ENCODE measurements at places on chromosomes 5 and 9. TPM values are rescaled to one million over a fixed set of nuclear protein-coding genes. Genes with fewer than 3 reads are reported as not detected.

GRCh38 chr9:2962471-2963172, 118.7 kb upstream of the PUM3 start:
- H3K4me3 ChIP-seq, result no peak overlapping the region
- peaks cover 5% of the 10 kb centered on the region for H3K27me3 ChIP-seq
- no peak overlapping the region for H3K27ac ChIP-seq
- no peaks in the 10 kb centered on the region for H3K36me3 ChIP-seq

The ANKRD18A gene
- total RNA-seq, result 14.6 TPM

DNA sequence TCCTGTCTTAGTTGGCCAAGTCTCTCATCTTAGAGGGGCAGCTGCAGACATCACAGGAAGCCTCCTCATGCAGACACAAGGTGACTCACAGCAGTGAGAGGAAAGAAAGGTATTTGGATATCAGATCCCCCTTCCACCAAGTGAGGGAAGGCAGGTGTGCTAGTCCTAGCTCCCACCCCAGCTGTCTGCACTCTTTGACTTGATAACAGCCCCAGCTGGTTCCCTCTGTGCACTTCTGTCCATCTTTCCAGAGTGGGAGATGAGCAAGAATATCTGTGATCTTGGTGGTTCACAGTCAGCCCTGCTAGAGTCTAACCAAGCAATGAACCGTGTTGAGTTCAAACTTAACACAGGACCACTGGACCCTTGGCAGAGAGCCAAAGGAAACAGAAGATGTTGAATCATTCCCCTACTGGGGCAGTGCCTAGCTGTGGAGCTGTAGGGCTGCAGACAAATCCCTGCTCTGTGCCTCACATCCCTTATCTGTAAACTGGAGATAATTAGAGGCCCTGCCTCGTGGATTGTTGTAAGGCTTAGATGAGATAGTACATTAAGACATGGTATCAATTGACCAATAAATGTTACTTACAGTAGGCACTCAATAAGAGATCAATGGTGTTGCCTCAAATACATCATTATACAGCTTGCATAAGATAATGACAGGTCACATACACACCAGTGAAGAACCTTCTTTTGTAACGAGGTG, 39.1 kb downstream of the SH3RF2 start:
- H3K27ac ChIP-seq, result no peak overlapping the region
- peaks cover 2% of the 10 kb centered on the region for H3K36me3 ChIP-seq
- peaks cover 24% of the 10 kb centered on the region for H3K4me1 ChIP-seq
- no peak for DNase-seq
- H3K4me3 ChIP-seq, result no peak overlapping the region
- no peaks in the 10 kb centered on the region for H3K27me3 ChIP-seq

DNA sequence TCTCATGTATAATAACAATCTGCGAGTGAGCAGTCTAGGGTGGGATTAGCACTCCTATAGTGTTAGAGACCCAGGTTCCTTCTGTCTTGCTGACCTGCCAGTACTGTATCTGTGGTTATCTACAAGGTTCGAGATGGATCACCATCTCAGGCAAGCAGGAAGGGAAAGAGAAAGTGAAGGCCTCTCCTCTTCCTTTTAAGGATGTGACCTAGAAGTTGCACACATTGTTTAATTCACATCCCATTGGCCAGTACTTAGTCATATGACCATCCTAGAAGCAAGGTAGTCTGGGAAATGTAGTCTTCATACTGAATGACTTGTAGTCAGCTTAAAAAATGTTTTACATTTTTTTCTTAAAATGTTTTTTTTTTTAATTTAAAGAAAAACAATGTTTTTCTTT, 168.6 kb downstream of the CARTPT start:
- peaks cover 20% of the 10 kb centered on the region for H3K27me3 ChIP-seq
- no peaks in the 10 kb centered on the region for H3K36me3 ChIP-seq
- no peak for DNase-seq
- peaks cover 31% of the 10 kb centered on the region for H3K4me1 ChIP-seq
- peak overlapping the region; percentile 63 for H3K27ac ChIP-seq
- H3K4me3 ChIP-seq, result no peak overlapping the region

GRCh38 chr5:82354543-82354942, 76.4 kb upstream of the RPS23 start:
- H3K4me1 ChIP-seq, result peaks cover 20% of the 10 kb centered on the region
- no peak for DNase-seq
- no peaks in the 10 kb centered on the region for H3K27me3 ChIP-seq
- no peaks in the 10 kb centered on the region for H3K36me3 ChIP-seq
- H3K27ac ChIP-seq, result no peak overlapping the region
- no peak overlapping the region for H3K4me3 ChIP-seq

DNA sequence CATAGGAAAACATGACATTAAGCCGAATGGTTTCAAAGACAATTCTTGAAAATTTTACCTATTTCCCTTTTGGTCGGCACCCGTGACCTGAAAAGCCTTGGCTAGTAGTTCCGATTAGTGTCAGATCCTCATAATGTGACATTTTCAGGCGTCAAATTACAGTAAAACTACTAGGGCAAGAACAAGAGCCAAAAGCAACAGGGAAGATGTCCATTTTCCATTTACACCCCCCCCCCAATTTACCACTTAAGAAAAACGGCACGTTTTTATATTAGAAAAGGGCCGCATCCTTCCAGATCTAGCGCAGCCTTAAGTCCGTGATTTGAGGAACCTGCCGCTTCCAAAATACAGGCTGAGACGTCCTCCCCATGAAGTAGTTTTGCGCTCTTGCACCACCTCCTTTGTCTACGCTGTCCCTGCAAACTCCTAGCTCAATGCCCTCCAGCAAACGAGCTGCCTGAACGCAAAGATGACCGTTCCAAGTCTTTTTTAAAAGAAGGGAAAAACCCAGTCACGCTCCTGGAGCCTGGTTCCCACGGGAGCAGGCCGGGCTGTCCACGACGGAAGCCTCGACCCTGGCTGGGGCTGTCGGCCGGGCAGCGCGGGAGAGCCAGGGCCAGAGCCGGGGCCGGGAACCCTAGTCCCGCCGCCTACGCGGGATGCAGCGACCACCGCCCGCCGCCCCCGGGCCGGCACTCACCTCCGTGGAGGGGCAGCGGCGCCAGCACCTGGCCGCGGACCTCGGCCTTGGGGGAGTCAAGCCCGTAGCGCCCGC, 616 bp downstream of the RNF130 start:
- peaks cover 7% of the 10 kb centered on the region for H3K27me3 ChIP-seq
- DNase-seq, result no peak
- H3K27ac ChIP-seq, result peak overlapping the region; percentile 93
- H3K4me3 ChIP-seq, result peak overlapping the region; percentile 90
- H3K4me1 ChIP-seq, result peaks cover 37% of the 10 kb centered on the region

- no peak overlapping the region for H3K4me3 ChIP-seq
- H3K4me1 ChIP-seq, result peaks cover 76% of the 10 kb centered on the region
- no peaks in the 10 kb centered on the region for H3K27me3 ChIP-seq
- peaks cover 3% of the 10 kb centered on the region for H3K36me3 ChIP-seq
- H3K27ac ChIP-seq, result peak overlapping the region; percentile 62
Observed at GRCh38 chr5:132467287-132467984, 23.1 kb downstream of the IRF1 start.

DNA sequence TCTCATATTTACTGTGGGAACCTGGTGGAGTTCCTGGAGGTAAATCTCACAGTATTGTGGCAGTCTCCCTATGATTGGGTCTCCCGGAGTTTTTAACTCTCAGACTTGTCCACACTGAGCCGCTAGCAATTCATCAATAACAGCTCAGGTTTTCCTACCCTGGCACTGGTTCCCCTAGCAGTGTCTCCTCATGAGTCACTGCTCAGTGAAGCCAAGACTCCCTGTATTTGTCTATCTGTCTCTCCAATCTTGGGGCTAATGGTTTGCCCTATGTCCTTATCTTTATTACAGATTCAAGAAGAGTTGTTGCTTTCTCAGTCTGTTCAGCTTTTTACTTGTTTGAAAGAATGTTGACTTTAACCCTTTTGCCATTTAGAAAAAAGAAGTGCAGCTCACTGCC, 176.7 kb upstream of the FGF10 start:
- no peaks in the 10 kb centered on the region for H3K27me3 ChIP-seq
- no peaks in the 10 kb centered on the region for H3K4me1 ChIP-seq
- no peak overlapping the region for H3K4me3 ChIP-seq
- no peak for DNase-seq
- H3K27ac ChIP-seq, result no peak overlapping the region

The IL31RA gene
- not detected for total RNA-seq

- no peaks in the 10 kb centered on the region for H3K36me3 ChIP-seq
- peak within 1 kb of the TSS; percentile 69 for H3K4me3 ChIP-seq
- peaks cover 10% of the 10 kb centered on the region for H3K4me1 ChIP-seq
- H3K27ac ChIP-seq, result no peak within 1 kb of the TSS
- DNase-seq, result no peak
Observed at GRCh38 chr9:98943682-98944056, at the start of gene COL15A1. Gene COL15A1, plus strand, starts transcription at chr9:98943907. Its CDS starts 155 bp downstream, at chr9:98944062.

- peaks cover 28% of the 10 kb centered on the region for H3K4me1 ChIP-seq
- H3K27ac ChIP-seq, result no peak overlapping the region
- H3K36me3 ChIP-seq, result peaks cover 2% of the 10 kb centered on the region
- DNase-seq, result no peak
- H3K4me3 ChIP-seq, result peak overlapping the region; percentile 48
Observed at GRCh38 chr9:134165357-134166315, 1.3 kb upstream of the RNU6ATAC start.

The APBA1 gene
- 5.1 TPM for total RNA-seq

DNA sequence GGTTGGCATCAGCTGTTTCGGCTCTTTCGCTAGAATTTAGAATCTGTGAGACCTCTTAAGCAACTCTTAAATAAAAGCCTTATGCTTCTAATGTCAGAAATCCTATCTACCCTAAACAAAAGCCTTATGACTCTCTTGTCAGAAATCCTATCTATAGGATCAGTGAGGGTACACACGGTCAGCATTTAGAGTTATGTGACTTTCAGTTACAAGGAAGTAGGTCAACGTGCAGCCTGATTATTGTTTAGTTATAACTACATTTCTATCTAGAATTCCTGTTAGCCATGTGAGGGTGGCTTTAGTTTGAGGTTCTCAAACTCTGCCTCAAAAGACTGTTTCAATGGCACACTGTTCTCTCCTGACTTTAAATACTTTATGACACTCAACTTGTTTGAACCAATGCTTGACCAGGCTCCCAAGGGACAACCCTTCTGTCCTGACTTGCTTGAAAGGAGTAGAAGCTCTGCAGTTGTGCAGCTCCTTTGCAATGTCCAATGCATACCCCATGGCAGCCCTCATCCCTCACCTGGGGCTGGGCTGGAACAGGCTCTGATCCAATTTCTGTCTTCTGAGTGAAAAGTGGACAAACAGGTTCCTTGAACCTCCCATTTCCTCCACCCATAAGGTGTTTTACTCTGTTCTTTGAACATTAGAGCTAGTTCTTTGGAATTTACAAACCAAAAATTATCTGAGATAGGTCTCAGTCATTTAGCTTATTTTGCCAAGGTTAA, 251.6 kb upstream of the PIK3R1 start:
- no peak overlapping the region for H3K27ac ChIP-seq
- no peaks in the 10 kb centered on the region for H3K36me3 ChIP-seq
- H3K4me3 ChIP-seq, result no peak overlapping the region
- H3K4me1 ChIP-seq, result peaks cover 2% of the 10 kb centered on the region

The PDE6A gene
- total RNA-seq, result not detected

DNA sequence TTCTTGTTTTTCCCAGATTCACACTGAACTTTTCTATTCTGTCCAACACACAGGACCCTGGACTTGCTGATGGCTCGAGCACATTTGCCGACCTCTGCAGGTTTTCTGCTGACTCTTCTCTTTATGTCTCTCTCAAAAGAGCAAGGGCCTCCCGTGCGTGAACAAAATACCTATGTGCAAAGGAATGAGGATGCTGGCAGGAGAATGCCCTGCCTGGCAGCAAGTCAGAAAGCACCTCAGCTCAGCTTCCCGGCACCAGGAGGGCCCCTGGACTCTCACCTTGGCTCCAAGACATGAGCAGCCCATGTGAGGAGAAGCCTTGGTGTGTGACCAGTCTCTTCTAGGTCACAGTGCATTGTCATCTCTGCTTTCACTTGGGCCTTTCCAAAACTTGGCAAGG, 36.1 kb downstream of the PAPPA start:
- H3K36me3 ChIP-seq, result peaks cover 55% of the 10 kb centered on the region
- no peaks in the 10 kb centered on the region for H3K27me3 ChIP-seq

The SHISAL2B gene
- not detected for total RNA-seq

GRCh38 chr5:56447232-56447631, 214.1 kb upstream of the ANKRD55 start:
- no peaks in the 10 kb centered on the region for H3K27me3 ChIP-seq
- H3K27ac ChIP-seq, result no peak overlapping the region
- H3K4me1 ChIP-seq, result no peaks in the 10 kb centered on the region
- no peaks in the 10 kb centered on the region for H3K36me3 ChIP-seq

DNA sequence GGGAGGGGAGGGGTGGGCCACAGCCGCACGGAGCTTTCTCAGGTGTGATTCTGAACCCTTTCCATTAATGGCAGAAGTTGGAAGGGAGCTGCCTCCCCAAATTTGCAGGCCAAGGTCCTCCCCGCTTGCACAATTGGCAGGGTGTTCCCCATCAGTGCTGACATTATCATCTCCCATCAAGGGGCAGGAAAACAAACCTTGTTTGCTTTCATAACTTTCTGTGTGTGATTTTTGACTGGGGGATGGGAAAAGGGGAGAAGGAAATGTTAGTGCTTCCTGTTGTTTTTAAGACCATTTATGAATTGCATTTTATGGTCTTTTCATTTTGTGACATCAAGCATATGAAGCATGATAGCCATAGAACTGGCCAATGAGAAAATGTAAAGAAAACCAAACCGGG, 242.2 kb downstream of the GOLPH3 start:
- H3K4me3 ChIP-seq, result no peak overlapping the region
- no peak for DNase-seq
- H3K36me3 ChIP-seq, result no peaks in the 10 kb centered on the region
- peaks cover 27% of the 10 kb centered on the region for H3K4me1 ChIP-seq
- H3K27ac ChIP-seq, result no peak overlapping the region

- H3K36me3 ChIP-seq, result no peaks in the 10 kb centered on the region
- H3K4me3 ChIP-seq, result no peak overlapping the region
Observed at GRCh38 chr5:14983666-14984441, 112.3 kb upstream of the ANKH start.

DNA sequence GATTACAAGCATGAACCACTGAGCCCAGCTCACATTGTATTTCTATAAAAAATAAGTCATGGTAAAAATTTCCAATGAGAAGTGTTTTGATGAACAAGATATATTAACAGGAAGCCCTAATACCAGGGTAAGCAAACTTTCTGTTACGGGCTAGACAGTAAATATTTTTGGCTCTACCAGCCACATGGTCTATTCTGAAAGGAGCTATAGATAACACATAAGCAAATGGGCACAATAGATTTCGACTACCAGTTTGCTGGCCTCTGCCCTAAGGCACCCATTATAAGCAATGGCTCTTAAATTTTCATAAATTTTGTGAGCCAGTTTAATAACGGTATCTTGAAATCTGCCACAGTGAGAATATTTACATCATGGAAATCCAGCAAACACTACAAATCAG, 8.1 kb downstream of the UBQLN1 start:
- no peak overlapping the region for H3K27ac ChIP-seq
- no peaks in the 10 kb centered on the region for H3K27me3 ChIP-seq
- no peak overlapping the region for H3K4me3 ChIP-seq
- no peak for DNase-seq
